ENCODE measurements at places on chromosomes 7 and 10.

DNA sequence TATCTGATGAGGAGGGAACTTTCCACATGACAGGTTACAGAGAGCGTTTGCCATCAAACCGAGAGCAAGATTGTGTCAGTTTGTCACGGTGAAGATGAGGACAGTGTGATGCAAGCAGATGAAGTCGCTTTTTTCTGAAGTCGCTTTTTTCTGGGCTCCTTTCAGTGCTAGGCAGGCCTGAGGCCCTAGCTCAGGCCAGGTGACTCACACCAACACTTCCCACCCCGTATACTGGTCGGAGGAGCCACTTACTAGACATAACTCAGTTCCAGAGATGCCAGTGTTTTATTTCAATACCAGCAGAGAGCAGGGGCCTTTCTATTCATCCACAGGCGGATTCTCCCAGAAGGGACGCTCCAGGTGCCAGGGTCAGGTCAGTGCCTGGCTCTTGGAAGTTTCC lies 58.9 kb downstream of the SFMBT2 start:
- no peak for DNase-seq

DNA sequence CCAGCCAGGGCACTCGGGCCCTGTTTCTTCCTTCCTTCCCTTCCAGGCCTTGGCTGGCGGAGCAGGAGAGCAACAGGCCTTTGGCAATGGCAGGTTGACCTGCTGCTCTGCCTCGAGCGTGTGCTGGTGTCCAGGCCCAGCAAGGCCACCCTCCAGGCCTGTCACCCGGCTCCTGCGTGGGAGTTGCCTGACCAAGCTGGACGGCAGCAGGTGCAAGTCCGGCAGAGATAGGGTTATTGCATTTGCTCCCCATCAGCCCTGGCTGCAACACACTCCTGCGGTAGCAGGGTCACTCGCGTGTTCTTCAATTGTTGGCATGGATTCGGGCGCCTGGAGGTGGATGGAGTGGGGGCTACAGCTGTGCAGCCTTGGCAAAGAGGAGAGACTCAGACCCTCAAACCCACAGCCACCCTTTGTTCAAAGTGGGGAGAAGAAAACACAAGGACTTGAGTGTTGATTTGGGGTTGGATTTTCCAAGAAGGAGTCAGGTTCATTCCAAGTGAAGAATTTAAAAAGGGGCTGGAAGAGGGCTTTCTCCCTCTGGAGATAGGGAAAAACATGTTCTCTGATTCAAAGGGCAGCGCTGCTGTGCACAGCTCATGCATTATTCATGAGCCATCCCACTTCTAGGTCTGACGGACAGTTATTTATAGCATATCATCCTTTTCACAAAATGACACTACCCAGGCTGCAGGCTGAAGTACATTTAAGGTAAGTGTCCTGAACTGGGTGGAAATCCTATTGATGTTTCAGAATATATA lies 64.2 kb upstream of the PITRM1 start:
- DNase-seq: no peak

DNA sequence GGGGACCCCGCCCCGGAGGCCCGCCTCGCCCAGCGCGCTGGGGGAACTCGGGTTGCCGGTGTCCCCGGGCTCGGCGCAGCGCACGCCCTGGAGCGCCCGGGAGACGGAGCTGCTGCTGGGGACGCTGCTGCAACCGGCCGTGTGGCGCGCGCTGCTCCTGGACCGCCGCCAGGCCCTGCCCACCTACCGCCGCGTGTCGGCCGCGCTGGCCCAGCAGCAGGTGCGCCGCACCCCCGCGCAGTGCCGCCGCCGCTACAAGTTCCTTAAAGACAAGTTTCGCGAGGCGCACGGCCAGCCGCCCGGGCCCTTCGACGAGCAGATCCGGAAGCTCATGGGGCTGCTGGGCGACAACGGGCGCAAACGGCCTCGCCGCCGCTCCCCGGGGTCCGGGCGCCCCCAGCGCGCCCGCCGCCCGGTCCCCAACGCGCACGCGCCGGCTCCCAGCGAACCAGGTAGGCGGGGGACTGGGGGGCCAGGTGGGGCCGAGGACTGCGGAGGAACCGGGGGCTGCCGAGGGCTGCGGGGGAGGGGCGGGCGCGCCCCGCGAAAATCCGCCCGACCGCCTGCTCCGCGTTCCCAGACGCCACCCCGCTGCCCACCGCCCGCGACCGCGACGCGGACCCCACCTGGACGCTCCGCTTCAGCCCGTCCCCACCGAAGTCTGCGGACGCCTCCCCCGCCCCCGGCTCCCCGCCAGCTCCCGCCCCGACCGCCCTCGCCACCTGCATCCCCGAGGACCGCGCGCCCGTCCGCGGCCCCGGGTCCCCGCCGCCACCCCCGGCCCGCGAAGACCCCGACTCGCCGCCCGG lies 574 bp downstream of the UTF1 start:
- DNase-seq: no peak

DNA sequence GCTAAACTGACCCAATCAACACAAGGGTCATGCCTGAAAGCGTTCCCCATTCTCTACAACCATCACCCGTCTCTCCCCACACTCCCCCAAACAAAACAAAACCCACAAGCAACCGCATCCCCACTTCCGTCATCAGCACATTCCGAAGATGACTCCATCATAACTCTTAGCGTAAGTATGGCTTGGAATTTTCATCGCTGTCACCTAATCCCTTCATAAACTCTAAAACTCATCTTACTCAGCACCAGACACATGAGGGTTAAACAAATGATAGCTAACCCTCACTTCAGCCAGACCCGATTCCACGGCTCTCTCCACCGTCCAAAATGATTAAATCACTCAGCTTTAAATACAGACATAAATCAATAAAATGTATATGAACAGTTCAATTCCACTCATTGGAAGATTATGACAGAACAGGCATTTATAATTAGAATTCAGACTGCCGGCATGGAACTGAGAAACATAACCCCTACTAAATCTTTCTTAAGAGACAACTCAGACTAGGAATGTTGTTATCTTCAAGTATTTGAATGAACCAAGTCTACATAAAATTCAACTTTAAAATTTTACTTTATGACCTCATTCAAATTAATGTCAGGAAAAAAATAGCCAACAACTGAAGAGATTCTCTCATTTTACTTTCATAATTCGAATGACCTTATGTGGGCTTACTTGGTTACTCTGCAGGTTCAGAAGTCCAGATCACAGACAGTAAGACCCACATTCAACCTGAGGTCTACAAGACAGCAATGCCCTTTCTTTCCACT lies 215.9 kb downstream of the PARD3 start:
- no peak for DNase-seq

GRCh38 chr7:39086638-39087360 lies 109.1 kb downstream of the POU6F2 start:
- no peak for DNase-seq

- DNase-seq: no peak
Measured at GRCh38 chr10:72466018-72466417, 111.3 kb upstream of the DNAJB12 start.
